ENCODE measurements at places on chromosomes 16 and 17.
A peak's percentile ranks its signal among the peaks of the same experiment; 100 is the strongest.

GRCh38 chr16:84090211-84090610 is 26.5 kb downstream of the MBTPS1 start:
- no peaks in the 10 kb centered on the region for H3K27me3 ChIP-seq
- DNase-seq = no peak
- peaks cover 18% of the 10 kb centered on the region for H3K4me1 ChIP-seq
- H3K27ac ChIP-seq = no peak overlapping the region

GRCh38 chr16:88339930-88340754 is 42.6 kb upstream of the ZNF469 start:
- H3K36me3 ChIP-seq = peaks cover 3% of the 10 kb centered on the region
- no peak overlapping the region for H3K4me3 ChIP-seq
- no peak overlapping the region for H3K27ac ChIP-seq

DNA sequence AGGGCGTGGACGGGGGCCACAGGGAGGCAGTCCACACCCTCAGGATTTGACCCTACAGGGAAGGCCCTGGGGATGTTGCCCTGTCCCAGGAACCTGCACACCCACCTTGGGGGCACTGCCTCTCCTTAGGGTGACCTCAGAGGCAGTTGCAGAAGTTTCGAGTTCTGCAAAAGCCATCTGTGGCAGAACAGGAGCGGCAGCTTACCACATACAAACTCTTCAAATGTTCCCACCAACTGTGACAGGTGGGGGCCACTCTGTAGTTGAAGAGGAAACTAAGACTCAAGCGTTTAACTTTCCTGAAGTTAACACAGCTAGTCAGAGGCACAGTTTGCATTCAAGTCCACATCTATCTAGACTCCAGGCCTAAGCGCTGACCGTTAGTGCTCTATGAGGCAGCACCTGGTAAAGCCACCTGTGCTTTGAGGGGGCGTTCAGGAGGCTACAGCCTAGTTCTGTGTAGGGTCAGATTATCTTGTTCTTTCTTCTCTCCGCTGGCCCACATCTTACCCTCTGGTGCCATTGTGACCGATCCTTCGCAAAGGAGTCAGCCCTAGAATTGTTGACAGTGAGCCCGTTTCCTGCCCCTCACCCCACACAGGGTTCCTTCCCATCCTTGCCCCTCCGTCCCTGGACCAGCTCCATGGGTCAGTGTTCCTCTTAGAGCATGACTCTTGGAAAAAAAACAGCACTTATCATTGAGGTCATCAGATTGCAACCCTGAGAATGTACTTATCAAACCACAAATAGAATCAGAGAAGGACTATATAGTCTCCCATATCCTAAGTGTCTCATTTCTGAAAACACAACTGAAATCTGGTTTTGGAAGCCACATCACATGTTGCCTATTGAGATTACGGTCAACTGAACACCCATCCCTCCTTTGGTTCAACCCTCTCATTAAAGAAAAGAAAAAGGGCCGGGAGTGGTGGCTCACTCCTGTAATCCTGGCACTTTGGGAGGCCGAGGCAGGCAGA is 45.4 kb downstream of the CDH1 start:
- H3K4me3 ChIP-seq = no peak overlapping the region
- peaks cover 4% of the 10 kb centered on the region for H3K4me1 ChIP-seq
- no peaks in the 10 kb centered on the region for H3K27me3 ChIP-seq
- peak; percentile 12 for DNase-seq
- no peaks in the 10 kb centered on the region for H3K36me3 ChIP-seq

DNA sequence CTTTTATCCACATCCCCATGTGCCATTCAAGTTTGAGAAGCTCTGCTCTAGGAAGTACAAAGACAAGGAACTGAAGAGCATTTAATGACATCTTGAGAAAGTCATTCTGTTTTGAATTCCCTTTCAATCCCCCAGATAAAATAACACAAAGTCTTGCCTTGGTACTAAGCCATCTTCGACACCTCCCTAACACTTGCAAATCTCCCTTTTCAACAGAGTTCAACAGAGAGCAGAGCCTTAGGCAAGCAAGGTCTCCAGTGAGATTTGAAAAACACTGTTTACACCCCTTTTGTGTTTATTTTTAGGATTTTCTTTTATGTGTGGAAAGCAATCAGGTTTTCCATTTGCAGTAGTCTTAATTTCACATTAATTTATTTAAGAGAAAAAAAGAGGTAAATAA is 13.6 kb downstream of the TOX3 start:
- peaks cover 2% of the 10 kb centered on the region for H3K36me3 ChIP-seq
- no peak overlapping the region for H3K27ac ChIP-seq
- DNase-seq = no peak
- peaks cover 2% of the 10 kb centered on the region for H3K27me3 ChIP-seq
- H3K4me1 ChIP-seq = no peaks in the 10 kb centered on the region
